ENCODE measurements at places on chromosomes 7 and 10.

DNA sequence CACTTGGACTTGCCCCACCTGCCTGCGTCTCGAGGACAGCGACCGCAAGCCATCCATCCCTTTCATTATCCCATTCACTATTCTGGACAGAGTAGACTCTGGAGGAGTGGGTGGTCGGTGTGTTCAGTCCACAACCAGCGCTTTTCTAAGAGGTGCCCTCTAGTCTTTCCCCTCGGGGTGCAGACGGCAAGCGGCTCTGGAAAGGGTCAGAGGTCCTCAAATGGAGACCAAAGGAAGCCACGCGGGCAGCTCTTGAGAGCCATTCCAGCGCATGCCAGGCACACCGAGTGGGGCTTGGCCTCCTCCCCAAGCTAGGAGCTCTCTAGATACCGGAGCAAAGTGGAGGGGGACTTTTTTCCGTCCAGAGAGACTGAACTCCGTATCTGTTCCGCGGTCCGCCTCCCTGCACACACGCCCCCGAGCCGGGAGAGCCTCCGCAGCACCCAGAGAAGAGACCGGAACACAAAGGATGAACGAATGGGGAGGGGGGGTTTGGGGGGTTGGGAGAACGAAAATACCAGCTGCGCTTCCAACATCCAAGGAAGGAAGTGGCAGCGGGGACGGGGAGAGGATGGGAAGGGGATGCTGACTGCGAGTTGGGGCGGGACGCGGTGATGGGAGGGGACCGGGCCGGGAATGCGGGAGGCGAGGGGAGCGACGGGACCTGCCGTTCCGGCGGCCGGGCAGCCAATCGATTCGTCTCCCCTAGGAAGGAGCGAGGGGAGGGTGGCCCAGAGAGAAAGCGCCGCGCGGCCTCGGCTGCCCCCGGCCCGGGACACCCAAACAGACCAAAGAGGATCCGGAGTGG, 515 bp downstream of the GSDME start:
- no peak for DNase-seq

DNA sequence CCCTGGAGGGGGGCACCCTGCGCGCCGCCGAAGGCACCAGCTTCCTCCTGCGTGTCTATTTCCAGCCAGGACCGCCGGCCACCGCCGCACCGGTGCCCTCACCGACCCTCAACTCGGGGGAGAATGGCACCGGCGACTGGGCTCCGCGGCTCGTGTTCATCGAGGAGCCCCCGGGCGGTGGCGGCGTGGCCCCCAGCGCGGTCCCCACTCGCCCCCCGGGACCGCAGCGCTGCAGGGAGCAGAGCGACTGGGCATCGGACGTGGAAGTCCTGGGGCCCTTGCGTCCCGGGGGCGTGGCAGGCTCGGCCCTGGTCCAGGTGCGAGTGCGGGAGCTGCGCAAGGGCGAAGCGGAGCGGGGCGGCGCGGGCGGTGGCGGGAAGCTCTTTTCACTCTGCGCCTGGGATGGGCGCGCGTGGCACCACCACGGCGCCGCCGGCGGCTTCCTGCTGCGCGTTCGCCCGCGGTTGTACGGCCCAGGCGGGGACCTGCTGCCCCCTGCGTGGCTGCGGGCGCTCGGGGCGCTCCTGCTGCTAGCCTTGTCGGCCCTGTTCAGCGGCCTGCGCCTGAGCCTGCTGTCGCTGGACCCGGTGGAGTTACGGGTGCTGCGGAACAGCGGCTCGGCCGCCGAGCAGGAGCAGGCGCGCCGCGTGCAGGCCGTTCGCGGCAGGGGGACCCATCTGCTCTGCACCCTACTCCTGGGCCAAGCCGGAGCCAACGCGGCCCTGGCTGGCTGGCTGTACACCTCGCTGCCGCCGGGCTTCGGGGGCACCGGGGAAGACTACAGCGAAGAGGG, 594 bp downstream of the CNNM1 start:
- peak; percentile 10 for DNase-seq

DNA sequence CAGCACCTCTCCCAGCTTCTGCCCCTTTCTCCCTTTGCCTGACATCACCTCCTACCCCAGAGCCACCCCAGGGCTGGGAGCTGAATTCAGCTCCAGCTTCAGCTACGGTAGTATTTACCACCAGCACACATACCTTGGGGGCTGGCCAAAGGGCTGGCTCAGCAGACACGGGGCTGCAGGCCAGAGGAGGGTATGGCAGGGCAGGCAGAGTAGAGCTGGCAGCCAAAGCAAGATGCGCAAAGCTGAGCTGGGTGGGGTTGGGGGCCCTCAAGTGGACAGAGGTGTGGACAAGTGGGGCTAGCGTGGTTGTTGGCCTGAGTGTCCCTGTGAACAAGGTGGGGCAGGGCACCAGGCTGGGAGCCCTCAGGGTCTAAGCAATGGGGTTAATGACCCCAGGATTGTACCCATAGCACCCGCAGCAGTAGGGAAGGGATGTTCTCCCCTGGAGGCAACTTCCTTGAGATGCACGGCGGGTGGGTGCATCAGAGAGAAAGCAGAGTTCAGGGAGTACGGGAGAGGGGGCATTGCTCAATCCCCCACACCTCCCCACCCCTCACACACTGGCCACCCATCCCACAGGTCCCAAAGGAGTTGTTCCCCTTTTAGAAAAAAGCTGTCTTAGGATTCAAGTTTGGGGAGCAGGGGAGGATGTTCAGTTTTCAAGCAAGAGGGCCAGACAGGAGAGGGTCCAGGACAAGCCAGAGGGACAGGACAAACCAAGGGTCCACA, 8.0 kb downstream of the VSIR start:
- DNase-seq = no peak

- DNase-seq = peak; percentile 30
Observed at GRCh38 chr7:111137296-111138192, 46.6 kb downstream of the LRRN3 start.

DNA sequence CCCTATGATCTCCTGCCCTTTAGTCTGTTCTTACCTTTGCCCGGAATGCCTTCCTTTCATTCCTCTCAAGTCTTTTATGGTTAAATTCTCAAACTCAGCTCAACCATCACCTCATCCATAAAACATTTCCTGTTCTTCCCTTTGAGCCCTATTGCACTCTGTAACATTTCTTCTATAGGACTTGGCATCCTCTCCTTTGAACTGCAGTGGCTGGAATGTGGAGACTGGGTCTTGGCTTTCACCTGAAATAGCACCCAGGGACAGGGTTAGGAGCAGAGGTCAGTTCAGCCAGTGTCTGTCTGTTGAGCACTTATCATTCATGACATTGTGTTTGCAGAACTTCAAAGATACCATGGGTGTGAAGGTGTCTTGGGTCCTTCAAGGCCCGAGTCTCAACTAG, 7.2 kb downstream of the NFE2L3 start:
- no peak for DNase-seq

DNA sequence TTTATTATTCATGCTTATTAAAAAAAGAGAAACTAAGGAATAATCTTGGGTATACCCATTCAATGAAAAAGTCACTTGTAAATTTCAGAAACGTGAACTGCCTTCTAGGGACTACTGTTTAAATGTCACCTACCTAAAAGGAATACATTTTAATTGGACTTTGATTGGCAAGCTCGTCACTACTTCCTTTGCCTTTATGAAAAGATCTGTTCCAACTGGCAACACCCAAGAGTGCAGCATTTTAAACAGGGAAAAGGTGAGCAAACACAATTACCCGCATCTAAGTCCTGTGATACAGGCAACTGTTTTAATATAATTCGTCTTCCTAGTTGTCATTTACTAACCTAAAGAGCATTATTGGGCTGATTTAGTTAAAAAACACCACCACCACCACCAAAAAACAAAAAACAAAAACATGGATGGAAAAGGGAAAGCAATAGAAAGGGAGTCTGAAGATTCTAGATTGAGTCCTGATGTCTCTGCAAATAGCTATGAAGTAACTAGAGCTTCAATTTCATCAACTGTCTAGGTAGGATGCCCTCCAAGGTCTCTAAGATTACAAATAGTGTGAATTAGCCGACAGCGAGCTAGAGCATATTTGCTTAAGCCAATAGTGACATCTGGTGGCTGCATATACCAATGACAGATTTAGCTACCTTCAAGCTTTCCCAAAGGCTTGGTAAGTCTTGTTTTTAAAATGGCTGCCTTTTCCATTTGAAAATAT, 33.8 kb upstream of the ICA1 start:
- DNase-seq = no peak

GRCh38 chr10:32237644-32238345, 109.2 kb downstream of the EPC1 start:
- DNase-seq = no peak

DNA sequence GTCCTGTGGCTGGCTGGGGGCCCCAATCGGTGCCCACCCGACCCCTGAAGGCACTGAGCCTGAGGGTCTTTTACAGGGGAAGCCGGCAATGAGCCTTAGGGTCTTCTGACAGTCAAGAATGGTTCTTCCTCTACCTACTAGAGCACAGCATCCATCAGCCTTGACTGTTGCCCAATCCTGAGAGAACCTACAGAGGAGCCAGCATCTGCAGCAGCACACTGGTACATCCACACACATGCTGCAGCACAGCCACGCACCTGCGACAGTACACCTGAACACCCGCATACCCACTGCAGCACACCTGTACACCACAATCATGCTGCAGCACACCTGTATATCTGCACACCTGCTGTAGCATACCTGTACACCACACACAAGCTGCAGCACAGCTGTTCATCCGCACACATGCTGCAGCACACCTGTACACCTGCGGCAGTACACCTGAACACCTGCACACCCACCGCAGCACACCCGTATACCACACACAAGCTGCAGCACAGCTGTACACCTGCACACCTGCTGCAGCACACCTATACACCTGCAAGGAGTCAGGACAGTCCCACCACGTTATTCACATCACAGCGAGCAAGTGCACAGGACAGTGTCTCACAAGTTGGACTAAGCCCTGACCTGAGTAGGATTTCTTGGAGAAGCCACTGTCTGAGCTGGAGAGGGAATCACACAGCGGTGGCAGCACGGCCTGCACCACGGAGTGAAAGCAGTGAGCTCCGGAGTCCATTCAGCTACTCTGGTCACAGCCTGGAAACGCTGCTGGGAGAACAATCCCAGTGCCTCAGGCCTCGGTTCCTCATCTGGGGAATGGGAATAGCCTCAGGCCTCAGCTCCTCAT, 56.4 kb downstream of the VIPR2 start:
- no peak for DNase-seq

DNA sequence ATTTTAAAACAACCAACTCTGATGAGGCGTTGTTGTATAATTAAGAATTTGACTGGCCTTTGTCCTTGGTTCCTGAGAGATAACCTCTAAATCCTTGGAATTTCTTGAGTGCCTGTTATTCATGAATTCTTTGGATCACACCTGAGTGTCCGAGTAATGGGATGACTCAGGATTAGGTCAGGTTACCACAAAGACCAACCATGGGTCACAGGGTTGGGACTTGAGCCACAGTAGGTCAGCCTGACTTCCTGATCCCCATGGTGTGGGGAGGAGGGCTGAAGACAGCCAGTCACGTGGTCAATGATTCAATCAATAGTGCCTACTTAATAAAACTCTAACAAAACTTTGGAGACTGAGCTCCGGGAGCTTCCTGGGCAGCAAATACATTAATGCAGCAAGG, 192.5 kb downstream of the GFRA1 start:
- no peak for DNase-seq

DNA sequence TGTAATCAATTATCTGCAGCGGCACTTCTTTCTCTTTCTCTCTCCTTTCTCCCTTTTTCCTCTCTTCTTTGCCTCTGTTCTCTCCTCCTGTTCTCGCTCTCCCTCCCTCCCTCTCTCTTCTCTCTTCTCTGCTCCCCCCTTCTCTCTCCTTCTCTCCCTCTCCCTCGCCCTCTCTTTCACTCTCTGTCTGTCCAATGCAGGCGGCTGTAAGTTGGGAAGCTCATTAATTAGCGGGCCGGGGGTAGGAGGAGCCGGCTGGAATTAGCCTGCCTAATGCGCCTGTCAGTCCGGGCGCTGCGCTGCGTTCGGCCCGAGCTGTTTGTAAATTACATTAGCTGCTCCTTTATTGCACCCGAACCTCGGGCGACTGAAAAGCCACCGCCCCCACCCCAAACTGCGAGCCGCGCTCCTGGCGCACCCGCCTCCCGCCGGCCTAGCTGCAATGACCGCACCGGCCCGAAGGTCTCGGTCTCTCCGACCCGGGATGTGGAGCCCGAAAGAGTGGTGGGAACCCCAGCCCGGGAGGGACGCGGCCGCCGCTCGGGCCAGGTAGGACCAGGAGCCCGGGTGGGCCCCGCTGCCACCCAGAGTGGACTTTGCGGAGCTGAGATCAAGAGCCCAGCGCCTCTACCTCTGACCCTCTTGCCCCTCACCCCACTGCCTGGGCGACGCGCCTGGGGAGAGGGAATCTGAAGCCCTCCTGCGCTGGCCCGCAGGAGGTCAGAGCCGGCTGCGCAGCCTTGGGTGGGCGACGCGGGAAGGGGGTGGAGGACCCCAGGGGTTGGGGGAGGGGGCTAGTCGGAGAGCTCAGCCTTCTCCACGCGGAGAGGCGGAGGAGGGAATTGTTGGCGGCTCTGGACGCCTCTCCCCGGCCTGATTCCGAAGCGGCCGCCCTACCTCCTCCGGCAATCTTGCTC, at the start of gene LBX1:
Gene LBX1 (minus strand): TSS at position 198 of the 917 bp plus-strand sequence. CDS start 648 bp downstream, outside the sequence.
- DNase-seq = no peak

- DNase-seq = no peak
Observed at GRCh38 chr10:122181876-122182275, 89.2 kb upstream of the BTBD16 start.

DNA sequence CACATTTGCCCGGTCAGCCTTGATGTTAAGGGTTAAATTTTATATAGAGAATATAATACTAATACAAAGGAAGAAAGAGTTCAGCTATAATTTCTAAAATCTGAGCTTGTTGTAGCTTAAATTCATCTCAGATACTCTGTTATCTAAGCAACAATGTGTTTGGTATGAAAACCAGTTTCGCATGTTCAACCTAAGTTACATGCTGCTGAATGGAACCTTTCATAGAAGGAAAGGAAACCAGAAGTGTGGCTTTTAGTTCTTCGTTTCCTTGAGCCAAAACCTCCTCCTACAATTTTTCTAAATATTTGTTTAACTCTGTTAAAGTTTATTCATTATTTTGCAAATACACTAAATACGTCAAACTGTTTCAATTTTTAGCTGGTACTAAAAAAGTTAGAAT, 18.5 kb downstream of the AGR2 start:
- DNase-seq = no peak

- DNase-seq = no peak
Observed at GRCh38 chr10:71629131-71629530, 90.4 kb downstream of the C10orf105 start.

- DNase-seq = no peak
Observed at GRCh38 chr7:139823959-139824521, 5.0 kb upstream of the TBXAS1 start.

DNA sequence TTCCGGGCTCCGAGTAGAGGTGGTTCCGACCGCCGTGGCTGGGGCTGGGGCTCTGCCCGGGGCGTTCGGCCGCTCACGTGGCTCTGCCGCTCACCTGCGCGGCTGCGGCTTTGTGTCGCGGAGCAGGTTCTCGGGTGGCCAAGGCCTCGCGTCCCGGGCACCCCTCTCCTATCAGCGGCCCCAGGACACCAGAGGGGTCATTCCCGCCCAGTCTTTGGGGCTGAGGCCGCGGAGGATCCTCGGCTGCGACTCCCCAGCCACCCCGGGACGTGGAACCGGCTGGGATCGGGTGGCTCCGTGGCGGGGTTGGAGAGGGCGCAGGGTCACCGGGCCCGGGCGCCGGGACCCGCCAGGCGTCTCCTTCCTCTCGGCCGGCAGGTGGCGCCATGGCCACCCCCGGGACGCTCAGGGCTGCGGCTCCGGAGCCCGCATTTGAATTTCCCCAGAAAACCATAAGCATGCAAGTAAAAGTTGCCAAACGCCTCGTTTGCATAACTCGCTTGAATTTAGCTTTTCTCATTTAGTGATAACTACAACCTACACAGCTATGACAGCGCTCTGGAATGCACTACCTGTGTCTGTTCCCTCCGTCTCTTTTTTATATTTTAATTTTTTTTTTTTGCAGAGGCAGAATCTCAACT, 1.2 kb downstream of the COL26A1 start:
- DNase-seq = peak; percentile 54

- DNase-seq = no peak
Observed at GRCh38 chr10:78614267-78614666, 454.5 kb upstream of the ZMIZ1 start.
